ENCODE measurements at places on chromosomes 2 and 18.

- no peak for DNase-seq
These were observed 67.7 kb downstream of the DPP4 start for GRCh38 chr2:162006337-162006736.

DNA sequence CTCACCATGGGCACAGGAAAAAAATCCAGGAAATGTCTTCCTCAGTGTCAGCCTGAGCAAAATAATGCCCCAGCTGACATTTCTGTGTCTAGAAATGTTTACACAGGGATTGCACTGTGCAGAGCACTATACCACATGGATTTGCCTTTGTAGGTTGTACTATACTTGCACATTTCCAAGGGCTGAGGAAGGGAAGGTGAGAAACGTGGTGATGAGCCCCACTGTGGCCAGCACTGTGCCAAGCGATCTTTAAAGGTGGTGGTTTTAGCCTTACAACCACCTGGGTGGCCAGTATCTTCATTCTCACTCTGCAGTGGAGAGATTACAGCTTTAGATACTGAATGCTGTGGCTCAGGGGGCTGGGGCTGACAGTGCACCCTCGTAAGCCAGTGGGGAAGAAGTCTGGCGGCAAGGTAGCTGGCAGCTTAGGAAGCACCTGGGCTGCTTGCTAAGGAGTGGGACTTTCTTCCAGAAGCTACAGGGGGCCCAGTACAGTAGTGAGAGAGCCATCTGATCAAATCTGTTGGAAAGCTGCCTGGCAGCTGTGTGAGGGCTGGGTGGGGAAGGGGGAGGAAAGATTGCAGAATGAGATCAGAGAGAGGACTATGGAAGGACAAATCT lies 81.4 kb upstream of the MSH2 start:
- DNase-seq = no peak

DNA sequence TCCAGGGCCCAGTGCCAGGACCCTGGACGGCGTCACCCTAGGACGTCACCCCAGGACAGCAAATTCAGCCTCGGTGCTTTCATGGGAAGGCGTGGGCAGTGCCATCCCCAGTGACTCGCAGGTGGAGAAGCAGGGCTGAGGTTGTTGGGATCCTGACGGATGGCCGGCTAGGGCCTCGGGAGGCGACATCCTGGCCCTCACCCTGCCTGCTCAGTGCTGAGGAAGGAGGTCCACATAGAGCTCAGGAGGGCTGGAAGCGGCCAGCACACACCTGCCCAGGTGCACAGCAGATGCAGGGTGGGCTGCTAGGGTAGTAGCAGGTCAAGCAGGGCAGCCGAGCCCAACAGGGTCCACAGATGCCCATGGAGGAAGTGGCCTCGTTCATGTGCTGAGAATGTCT lies 482.0 kb upstream of the SALL3 start:
- no peak for DNase-seq

GRCh38 chr2:177989029-177989885 lies 83.3 kb downstream of the PDE11A start:
- no peak for DNase-seq

- no peak for DNase-seq
These were observed 8.4 kb upstream of the MEIS1 start for GRCh38 chr2:66426244-66427111.

DNA sequence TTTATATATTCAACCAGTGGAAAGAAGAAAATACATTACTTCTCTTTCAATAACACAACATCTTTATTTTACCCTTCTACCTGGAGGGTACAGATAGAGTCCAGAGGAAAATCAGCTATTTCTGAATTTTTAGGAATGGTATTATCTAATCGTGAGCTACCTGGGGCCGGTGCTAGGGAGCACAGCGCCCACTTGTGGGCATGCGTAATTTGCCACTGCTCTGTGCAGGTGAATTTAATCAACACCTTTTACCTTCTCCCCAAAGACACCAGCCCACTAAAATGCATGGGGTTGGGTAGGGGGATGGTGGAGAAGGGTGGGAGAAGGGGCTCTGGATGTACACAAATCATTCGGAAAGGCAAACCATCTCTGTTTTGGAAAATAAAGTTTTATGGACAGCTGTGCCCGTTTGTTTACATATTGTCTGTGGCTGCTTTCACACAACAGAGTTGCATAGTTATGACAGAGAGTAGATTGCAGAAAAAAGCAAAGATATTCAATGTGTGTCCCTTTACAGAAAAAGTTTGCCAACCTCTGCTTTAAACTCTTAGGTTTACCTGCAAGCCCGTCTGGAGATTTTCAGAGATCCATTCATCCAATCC lies 51.5 kb upstream of the DCC start:
- DNase-seq = no peak

- DNase-seq = no peak
These were observed 260.0 kb upstream of the ID2 start for GRCh38 chr2:8421658-8422449.

DNA sequence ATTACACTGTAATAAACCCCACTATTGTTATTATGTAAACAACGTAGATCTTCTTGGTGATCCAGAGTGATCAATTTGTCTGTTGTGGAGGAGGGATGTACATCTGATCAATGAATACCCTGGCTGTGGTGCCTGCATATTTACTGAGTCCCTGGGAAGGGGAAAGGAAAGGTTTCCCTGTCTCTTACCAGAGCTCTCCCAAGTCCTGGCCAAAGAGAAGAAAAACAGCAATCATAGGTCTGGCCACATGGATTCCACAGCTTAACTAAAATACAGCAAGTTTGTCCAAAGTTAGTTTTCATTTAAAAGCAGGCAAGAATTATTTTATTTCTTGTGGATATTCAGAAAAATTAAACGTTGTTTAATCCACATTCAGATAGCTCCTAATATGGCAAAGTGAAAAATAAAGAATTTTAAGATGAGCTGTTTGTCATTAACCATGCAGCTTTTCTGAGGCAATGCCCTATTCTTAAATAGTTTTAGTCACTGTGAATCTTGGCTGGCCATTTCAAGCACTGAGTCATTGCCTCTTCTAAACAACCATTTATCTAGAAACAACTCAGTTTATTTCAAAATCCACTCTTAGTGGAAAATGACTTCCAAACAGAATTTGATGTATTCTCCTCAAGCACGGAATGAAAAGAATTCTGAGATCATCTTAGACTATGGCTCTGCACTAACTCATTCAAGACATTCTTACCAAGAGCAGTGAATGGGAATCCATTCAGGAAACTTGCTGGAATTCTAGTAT lies 1004.4 kb upstream of the CDH2 start:
- no peak for DNase-seq

DNA sequence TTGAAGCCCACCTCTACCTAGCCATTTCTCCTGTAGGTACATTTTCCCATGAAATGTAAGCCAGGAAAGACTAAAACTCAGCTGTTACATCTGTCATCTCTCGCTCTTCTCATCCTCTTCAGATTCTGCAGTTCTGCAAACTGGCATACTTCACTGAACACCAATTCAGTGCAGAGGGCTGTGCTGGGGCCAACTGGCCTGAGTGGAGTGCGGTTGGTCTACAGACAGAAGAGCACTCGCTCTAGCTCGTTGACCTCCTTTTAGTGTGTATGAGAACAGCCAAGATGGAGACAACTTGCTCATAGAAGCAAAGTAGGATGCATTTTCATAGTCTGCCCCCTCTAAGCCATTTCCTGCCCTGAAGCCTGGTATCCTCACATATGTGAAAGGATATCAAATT lies 862.6 kb downstream of the BCL11A start:
- DNase-seq = no peak

Data from T-helper 9 cell (primary cell).